ENCODE measurements at places on chromosomes 13 and 19. TPM values are rescaled to one million over a fixed set of nuclear protein-coding genes. Genes with fewer than 3 reads are reported as not detected.

PEAK3 gene
- 0.09 TPM for polyA plus RNA-seq

KIR2DL4 gene
- polyA plus RNA-seq = not detected

CLASRP gene
- 76.2 TPM for polyA plus RNA-seq

FUT6 gene
- polyA plus RNA-seq = 15.1 TPM

DNA sequence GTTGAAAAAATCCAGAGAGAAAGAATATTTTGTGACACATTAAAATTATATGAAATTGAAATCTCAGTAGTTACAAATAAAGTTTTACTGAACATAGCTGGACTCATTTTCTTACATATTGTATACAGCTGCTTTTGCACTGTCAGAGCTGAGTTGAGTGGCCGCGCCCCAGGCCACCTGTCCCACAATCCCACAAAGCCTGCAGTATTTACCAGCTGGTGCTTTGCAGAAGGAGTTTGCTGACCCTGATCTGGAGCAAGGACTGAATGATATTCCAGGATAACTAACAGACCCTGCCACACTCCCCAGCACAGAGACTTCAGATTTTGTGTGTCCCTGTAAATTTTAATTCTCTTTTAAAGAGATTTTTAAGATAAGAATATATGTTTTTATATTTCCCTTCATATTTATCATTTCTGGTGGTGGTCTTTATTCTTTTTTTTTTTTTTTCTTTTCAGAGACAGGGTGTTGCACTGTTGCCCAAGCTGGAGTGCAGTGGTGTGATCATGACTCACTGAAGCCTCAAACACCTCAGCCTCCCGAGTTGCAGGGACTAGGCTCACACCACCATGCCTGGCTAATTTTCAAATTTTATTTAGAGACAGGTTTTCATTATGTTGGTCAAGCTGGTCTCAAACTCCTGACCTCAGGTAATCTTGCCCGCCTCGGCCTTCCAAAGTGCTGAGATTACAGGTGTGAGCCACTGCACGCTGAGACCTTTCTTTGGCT is 48.5 kb downstream of the TDRD12 start:
- DNase-seq = no peak

- no peak for DNase-seq
These were observed 25.6 kb downstream of the EPS15L1 start for GRCh38 chr19:16446108-16446723.

- no peak for DNase-seq
These were observed 42.5 kb downstream of the NFIX start for GRCh38 chr19:13037731-13038130.

DNA sequence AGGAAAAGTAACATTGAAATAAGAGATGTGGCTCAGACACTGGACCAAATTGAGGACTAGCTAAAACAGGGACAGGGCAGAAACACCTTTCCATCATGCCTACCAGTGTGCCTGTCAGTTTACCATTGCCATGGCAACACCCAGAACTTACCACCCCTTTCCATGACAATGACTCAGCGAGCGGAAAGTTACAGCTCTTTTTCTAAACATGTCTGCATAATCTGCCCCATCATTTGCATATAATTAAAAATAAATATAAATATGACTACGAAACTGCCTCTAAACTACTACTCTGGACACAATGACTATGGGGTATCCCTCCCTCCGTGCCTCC is 96.0 kb downstream of the UBL3 start:
- no peak for DNase-seq

DNA sequence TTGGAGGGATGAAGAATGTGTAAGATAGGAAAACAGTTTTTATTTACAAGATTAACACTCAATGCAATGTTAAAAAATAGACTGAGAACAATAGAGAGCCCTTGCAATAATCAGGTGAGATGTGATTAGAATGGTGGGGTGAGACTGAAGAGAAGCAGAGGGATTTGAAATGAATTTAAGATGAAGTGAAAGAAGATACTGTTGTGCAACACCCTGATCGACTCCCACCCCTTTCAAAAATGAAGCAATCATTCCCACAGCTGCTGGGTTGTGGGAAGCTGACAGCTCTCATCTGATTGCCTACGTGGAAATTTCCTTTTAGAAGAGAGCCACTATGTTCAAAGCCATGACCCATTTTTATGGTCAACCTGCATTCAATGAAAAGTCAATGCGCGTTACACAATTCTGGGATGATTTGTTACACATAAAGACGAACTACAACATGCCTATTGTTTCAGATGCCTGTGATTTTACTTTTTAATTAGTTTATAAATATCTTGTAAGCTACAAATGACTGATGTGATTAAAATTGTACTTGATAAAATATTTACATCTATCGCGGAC is 1374.8 kb downstream of the PCDH9 start:
- DNase-seq = no peak

GRCh38 chr19:54364775-54365257 is at the start of gene LAIR1:
Gene LAIR1 (minus strand): TSS chr19:54364931. CDS start chr19:54364804, 127 bp downstream.
- DNase-seq = no peak

Measured in renal pelvis (tissue), 12 donors.